ENCODE measurements at places on chromosomes 12 and 14. TPM values are rescaled to one million over a fixed set of nuclear protein-coding genes. Genes with fewer than 3 reads are reported as not detected.

Gene CLEC4A
- 0.14 TPM for polyA plus RNA-seq

Gene THAP2
- 8.6 TPM for polyA plus RNA-seq

Gene FERMT2
- not detected for polyA plus RNA-seq

Gene ZCRB1
- 87.9 TPM for polyA plus RNA-seq

Gene LRP1
- polyA plus RNA-seq: not detected

Gene ZNF891
- polyA plus RNA-seq: 0.75 TPM

Gene REM2
- polyA plus RNA-seq: 1.5 TPM

Gene GCH1
- 42.0 TPM for polyA plus RNA-seq

Gene REP15
- polyA plus RNA-seq: 0.56 TPM

Gene MORN3
- 2.3 TPM for polyA plus RNA-seq

Gene UBR7
- 45.4 TPM for polyA plus RNA-seq

Gene EID3
- 10.8 TPM for polyA plus RNA-seq

Gene LMNTD1
- not detected for polyA plus RNA-seq

Gene CORO1C
- polyA plus RNA-seq: 21.2 TPM

Gene TMEM179
- not detected for polyA plus RNA-seq

Gene INHBE
- polyA plus RNA-seq: not detected

Gene PCED1B
- polyA plus RNA-seq: 70.5 TPM

Gene NUBPL
- 7.8 TPM for polyA plus RNA-seq

Gene NANOG
- polyA plus RNA-seq: not detected

Gene MUCL1
- polyA plus RNA-seq: not detected

Gene KLRC2
- not detected for polyA plus RNA-seq

Gene KLHL33
- not detected for polyA plus RNA-seq

Gene RND1
- polyA plus RNA-seq: 0.60 TPM

Gene SOAT2
- polyA plus RNA-seq: not detected

Gene NPFF
- not detected for polyA plus RNA-seq

Gene C1S
- not detected for polyA plus RNA-seq

Gene MDP1
- 38.5 TPM for polyA plus RNA-seq

Gene RASSF3
- polyA plus RNA-seq: 12.8 TPM

Gene KCNC2
- not detected for polyA plus RNA-seq

Gene AKAP3
- 0.78 TPM for polyA plus RNA-seq

Gene NKX2-1
- not detected for polyA plus RNA-seq

Gene ALX1
- not detected for polyA plus RNA-seq
